ENCODE measurements at places on chromosomes 2 and 18. TPM values are rescaled to one million over a fixed set of nuclear protein-coding genes. Genes with fewer than 3 reads are reported as not detected.

DNA sequence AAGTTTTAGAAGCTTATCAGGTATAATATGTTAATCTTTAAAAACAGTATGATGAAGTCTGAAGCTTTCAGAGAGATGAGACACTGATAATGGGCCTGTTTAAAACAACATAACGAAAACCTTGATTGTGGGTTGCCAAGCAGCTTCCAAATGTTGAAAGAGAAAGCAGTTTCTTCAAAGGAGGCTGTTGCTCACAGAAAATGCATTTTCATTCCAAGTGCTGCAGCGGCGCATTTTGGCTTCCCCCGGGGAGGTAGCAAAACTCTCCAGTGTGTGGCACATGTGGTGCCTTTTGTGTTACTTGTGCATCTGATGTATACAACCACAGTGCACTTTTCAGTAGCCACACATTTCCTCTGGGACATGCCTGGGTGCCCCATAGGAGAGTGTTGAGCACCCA lies 66.1 kb downstream of the TMEFF2 start:
- H3K27me3 ChIP-seq: no peaks in the 10 kb centered on the region
- H3K4me3 ChIP-seq: no peak overlapping the region
- peak overlapping the region; percentile 44 for H3K27ac ChIP-seq
- peaks cover 48% of the 10 kb centered on the region for H3K4me1 ChIP-seq
- H3K36me3 ChIP-seq: no peaks in the 10 kb centered on the region
- DNase-seq: no peak

DNA sequence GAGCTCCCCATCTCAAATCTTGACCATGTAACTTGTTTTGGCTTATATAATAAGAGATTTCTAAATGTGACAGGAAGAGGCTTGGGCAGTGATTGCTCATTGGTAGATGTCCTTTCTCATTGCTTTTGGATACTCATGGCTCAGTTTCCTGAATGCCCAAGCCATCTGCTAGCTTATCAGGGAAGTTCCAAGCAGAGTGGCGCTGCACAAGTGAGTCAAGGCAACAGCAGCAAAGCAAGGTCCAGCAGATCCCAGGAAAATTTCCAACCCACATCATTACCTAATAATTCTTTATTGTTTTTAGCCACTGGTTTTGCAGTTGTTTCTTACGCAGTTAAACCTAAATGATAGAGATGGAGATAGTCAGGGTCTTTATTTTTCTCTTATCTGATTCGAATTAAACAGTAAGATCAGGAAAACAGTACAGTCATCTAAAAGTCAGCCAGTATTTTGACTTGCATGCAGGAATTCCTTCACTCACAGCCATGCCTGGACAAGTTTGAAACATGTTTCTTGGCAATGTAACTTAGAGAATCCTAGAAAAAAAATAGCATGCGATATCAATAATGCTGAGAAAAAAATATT lies 349.7 kb upstream of the TMEFF2 start:
- peaks cover 47% of the 10 kb centered on the region for H3K27me3 ChIP-seq
- no peaks in the 10 kb centered on the region for H3K4me1 ChIP-seq
- H3K4me3 ChIP-seq: no peak overlapping the region
- no peaks in the 10 kb centered on the region for H3K36me3 ChIP-seq
- H3K27ac ChIP-seq: no peak overlapping the region
- DNase-seq: no peak

- no peak overlapping the region for H3K27ac ChIP-seq
- H3K36me3 ChIP-seq: no peaks in the 10 kb centered on the region
- H3K4me1 ChIP-seq: no peaks in the 10 kb centered on the region
- DNase-seq: no peak
- H3K27me3 ChIP-seq: no peaks in the 10 kb centered on the region
These were observed 102.3 kb downstream of the SGPP2 start for GRCh38 chr2:222526480-222527277.

- H3K27me3 ChIP-seq: no peaks in the 10 kb centered on the region
- H3K27ac ChIP-seq: no peak overlapping the region
- peaks cover 7% of the 10 kb centered on the region for H3K36me3 ChIP-seq
- no peaks in the 10 kb centered on the region for H3K4me1 ChIP-seq
- no peak for DNase-seq
- no peak overlapping the region for H3K4me3 ChIP-seq
These were observed 7.5 kb downstream of the FLACC1 start for GRCh38 chr2:201349601-201350000.

GRCh38 chr2:169184074-169184473 lies 114.7 kb downstream of the DHRS9 start:
- no peak overlapping the region for H3K4me3 ChIP-seq
- H3K27ac ChIP-seq: no peak overlapping the region
- H3K36me3 ChIP-seq: no peaks in the 10 kb centered on the region

- H3K4me1 ChIP-seq: peaks cover 58% of the 10 kb centered on the region
- H3K27me3 ChIP-seq: no peaks in the 10 kb centered on the region
- peak overlapping the region; percentile 91 for H3K27ac ChIP-seq
- H3K36me3 ChIP-seq: peaks cover 14% of the 10 kb centered on the region
- H3K4me3 ChIP-seq: peak overlapping the region; percentile 84
- no peak for DNase-seq
These were observed 3.1 kb downstream of the SP3 start for GRCh38 chr2:173962031-173962430.

DNA sequence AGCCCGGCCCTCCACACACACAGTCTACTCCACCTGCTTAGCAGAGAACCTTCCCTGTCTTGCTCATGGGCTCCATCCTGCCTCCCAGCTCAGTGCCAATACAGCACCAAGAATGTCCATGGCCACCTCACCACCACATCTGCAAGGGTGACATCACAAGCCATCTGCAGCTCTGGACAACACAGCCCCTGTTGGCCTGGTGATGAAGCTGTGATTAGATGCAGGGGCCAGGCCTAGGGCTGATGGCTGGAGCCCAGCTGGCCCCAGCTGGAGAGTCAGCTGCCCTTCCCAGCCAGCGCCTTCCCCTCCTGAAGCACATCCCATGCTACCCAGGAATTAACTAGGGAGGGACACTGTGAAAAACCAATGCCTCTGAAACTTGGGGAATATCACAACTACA lies 91.1 kb downstream of the TTC32 start:
- no peak overlapping the region for H3K4me3 ChIP-seq
- no peaks in the 10 kb centered on the region for H3K36me3 ChIP-seq
- H3K4me1 ChIP-seq: peaks cover 54% of the 10 kb centered on the region
- no peak overlapping the region for H3K27ac ChIP-seq

ZSCAN30 gene
- total RNA-seq: 12.8 TPM

TCF7L1 gene
- 31.8 TPM for total RNA-seq

CTAGE1 gene
- not detected for total RNA-seq

REG1B gene
- total RNA-seq: not detected

FECH gene
- 31.8 TPM for total RNA-seq

EVA1A gene
- total RNA-seq: 30.7 TPM

SPDYA gene
- 1.2 TPM for total RNA-seq

ATP6V1C2 gene
- total RNA-seq: not detected

All from osteocyte (in vitro differentiated cells).